Stimulated activated naive CD4-positive, alpha-beta T cell treated with Interleukin-2 at 50 U/mL for 16 hours (primary cell): ENCODE measurements at places on chromosomes 2 and 18.

GRCh38 chr18:3599195-3599594, 149.2 kb downstream of the TGIF1 start:
- no peak for DNase-seq

DNA sequence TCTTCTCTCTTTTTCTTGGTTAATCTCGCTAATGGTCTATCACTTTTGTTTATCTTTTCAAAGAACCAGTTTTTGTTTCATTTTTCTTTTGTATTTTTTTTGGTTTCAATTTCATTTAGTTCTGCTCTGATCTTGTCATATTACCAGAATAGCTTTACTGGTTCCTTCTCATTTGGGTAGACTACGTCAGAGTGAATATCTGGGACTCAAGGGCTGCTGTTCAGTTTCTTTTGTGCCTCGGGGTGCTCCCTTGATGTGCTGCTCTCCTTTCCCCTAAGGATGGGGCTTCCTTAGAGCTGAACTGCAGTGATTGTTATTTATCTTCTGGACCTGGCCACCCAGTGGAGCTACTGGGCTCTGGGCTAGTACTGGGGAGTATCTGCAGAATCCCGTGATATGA, 29.4 kb upstream of the IL1RN start:
- no peak for DNase-seq

DNA sequence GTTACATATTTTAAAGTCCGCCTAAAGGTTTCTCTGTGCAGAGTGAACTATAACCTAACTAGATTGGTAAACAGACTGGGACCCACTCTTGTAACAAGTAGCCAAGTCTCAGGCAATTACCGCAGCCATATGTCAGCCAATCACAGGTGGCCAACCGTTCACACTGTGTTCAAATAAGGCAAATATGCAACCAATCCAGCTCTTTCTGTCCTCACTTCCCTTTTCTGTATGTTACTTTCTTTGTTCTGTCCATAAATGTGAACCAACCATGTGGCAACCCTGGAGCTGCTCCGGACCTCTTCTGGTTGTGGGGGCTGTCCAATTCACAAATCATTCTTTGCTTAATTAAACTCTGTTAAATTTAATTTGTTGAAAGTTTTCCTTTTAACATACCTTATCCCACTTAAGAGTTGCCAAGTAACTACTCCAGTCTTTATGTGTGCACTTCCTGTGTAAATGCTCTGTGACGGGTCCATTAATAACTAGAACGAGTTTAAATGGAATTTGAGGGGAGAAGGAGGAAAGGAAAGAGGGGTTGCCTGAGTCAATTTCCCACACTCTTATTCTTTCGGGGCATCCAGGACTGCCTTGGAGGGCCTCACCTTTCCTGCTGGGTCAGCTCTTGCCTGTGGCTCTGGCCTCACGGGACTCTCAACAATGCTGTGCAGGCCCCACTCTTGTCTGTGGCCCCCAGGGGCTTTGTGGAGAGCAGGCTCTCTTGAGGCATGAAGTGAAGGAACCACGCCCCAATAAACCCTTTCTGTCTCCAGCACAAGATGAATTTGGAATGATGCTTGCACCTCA, 6.6 kb upstream of the RPL37A start:
- no peak for DNase-seq

DNA sequence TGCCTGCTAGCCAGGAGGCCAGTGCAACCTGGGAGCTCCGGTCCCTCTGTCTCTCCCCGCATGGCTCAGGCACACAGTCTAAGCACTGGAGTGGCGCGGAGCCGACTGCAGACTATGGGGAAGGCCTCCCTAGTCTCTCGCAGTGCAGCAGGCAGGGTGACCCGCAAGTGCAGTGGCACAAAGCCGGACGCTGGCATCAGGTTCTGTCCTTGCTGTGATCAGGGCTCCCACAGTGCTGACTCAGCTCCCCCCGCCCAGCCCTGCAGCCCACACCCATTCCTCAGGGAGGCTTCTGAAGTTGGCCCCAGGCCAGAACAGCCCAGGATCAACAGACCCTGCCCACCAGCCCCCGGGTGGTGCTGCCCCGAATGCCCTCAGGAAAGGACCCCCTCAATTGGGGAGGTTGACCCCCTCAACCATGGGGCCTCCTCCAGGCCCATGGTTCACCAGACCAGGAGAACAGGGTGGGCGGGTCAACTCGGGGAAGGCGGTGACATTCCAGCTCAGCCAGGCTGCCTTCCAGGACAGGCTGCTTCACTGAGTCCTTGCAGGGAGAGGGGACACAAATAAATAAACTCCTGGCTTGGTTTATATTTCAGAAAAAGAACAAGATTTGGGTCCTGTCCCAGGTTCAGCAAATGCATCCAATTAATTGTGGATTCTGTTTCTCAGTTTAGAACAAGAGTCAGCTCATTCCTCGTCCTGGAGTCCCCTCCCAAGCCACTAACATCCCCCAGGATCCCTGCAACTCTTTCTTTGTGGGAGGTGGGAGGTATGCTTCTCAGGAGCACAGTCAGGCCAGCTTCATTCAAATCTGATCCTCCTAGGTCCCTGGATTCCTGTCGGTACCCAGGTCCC, 12.2 kb downstream of the BIN1 start:
- DNase-seq = no peak

DNA sequence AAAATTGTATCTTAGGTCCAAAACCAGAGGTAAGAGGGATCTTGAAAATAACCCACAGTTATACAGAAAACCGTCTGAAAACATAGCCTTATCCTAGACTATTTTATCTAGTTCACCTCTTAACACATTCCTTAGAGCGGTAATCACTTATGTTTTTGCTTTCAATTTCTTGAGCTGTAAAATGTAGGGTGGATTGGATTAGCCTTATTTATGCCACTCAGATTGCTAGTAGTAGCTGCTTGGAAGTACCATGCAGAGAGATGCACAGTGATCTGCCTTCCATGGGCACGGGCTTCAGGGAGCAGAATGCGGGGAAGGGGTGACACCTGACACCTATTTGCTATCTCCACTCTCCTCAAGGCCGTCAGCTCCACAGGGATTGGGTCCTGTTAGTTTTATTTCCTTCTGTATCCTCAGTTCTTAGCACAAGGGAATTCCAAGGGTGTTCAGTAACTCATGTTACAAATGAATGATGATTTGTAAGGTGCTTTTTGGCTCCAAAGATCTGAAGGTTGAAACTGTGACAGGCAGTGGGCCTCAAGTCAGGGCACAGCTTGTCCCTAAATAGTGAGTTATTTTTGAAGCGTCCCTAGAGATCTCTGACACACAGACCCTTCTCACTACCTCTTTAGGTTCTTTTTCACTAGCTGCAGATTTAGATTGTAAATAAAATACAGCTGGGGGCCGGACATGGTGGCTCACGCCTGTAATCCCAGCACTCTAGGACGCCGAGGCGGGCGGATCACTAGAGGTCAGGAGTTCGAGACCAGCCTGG, 64.0 kb upstream of the PMAIP1 start:
- no peak for DNase-seq

GRCh38 chr18:55407774-55408535, 180.0 kb downstream of the TCF4 start:
- DNase-seq = no peak
